ENCODE measurements at places on chromosomes 6 and 20.

GRCh38 chr6:7726416-7727085 lies 652 bp downstream of the BMP6 start:
- no peak for DNase-seq

DNA sequence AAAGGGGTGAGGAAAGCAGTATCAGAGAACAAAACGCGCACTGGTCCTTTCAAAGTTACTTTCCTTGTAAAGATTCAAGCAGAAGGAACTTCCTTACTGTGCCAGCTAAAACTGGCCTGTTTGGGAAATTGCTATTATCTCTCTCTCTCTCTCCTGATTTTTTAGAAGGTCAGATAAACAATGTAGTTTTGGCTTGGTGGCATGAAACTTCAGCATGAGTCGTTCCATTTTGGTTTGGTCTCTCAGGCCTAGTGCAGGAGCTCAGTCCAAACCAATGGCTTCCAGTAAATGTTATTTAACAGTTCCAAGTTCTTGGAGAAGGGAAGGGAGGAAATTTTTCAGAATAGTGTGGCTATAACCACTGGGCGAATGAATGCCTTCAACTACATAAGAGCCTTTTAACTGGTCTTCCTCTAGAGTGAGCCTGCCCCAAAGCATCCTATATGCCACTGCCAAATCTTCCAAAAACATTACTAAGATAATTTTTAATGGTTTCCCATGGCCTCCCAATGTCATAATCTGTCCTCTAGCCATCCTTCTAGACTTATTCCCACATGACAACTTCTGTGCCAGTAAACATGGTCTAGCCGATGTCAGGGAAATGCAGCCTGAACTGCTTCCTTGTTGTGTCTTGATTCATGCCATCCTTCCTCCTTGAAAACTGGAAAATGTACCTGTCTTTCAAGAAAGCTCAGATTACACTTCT lies 9.1 kb upstream of the SNX9 start:
- no peak for DNase-seq

GRCh38 chr6:124995645-124996325 lies 33.5 kb downstream of the RNF217 start:
- no peak for DNase-seq

GRCh38 chr6:28632326-28632851 lies 106.7 kb downstream of the GPX5 start:
- DNase-seq = no peak

DNA sequence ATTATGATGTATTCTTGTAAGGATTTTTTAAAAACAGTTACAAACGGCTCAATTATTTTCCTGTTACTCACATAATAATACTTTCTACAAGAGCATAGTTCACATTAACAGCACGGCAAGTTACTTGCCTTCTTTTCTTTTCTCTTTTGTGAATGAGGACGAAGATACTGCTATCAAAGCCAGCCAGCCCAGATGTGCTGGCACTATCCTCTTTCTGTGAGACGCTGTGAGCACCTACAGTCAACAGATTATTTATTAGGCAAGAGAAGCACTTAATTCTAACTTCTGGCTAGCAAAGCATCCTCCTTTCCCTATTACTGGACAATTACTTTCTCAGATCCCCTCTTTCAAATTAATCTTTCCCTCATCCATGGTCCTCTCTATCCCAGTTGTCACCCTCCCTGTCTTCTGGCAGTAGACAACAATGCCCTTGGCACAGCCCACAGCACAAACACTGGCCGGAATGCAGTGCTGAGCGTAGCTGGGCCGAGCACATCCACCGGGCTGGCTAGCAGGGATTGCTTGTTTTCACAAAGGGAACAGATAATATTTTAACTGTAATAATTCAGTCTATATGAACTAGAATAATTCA lies 262.1 kb downstream of the FOXC1 start:
- no peak for DNase-seq

DNA sequence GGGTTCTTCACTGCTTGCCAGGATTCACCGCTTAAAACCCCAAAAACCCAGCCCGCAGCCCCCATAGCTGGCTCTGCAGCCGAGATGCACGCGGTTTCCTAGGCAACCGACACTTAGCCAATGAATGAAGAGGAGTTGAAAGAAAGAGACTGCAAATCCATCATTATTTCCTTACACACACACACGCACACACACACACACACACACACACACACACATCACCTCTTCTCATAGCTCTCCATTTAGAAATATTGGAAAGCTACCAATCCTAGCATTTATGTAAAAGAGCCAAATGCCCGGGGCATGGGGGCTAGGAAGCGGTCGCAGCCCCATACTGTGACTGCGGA lies 3.4 kb upstream of the TUBB2B start:
- DNase-seq = no peak

DNA sequence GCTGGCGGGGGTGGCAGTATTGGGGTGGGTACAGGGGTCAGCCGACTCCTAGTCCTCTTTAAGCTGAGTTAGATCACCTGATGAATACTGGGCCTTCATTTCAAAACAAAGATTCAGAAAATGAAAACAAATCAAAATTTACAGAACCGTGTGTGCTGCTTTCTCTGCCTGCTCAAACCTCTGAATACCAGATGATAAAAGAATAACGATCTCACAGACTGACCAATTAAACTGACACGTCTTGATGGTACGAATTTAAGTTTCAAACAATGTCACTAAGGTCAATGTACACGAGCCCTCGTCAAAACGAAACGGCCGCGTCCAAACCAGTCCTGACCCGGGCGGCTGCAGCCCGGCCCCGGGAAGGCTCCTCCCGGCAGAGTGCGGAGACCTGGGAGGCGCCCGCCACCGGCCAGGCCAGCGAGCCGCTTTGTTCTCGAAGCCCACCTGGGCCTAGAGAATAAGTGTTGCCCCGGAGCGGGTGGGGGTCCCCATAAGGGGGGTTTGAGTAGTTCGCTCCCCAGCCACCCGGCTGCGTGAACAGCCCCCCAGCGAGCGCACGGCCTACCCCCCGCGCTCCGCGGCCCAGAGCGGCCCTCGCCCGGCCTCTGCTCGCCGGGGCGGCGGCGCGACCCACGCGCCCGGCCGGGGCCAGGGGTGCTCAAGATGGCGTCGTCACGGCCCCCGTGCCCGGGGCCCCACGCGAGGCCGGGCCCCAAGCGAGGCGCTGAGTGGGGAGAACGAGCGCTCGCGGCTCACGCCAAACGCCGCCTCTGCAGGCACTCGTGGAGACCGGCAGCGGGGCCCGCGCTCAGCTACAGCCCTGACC lies 728 bp downstream of the PSMA7 start:
- DNase-seq = peak; percentile 13

DNA sequence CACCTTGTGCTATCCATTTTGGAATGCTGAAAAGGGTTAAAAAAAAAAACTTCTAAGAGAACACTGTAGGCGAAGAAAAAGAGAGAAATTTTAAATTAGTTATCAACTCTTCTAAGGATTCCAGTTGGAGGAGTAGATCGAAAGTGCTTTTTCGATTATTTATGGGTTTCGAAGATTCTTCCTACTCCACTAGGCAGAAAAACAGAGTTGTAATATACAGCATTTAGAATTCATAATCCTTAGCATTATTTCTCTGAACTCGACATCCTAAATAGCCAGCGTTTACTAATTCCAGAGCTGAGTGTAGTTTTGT lies 817 bp upstream of the RNF217 start:
- DNase-seq = no peak

DNA sequence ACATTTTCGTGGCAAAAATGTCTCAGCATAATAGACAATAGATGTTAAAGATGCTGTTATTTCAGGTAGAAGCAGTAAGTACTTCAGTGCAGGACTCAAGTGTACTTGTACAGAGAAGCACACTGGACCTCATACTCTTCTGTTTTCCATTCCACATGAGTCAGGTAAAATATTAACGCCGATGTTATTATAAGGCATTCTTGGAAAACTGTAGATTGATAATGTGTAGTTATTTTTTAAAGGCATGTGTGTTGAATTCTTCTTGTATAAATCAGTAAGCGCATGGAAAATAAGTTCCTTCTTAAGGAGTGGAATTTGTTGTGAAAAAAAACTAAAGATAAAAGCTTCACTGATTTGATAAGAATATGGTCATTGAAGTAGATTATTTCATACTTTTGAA lies 45.8 kb downstream of the DOP1A start:
- DNase-seq = no peak

- DNase-seq = no peak
Observed at GRCh38 chr20:61694682-61695081, 371.0 kb downstream of the TAF4 start.

DNA sequence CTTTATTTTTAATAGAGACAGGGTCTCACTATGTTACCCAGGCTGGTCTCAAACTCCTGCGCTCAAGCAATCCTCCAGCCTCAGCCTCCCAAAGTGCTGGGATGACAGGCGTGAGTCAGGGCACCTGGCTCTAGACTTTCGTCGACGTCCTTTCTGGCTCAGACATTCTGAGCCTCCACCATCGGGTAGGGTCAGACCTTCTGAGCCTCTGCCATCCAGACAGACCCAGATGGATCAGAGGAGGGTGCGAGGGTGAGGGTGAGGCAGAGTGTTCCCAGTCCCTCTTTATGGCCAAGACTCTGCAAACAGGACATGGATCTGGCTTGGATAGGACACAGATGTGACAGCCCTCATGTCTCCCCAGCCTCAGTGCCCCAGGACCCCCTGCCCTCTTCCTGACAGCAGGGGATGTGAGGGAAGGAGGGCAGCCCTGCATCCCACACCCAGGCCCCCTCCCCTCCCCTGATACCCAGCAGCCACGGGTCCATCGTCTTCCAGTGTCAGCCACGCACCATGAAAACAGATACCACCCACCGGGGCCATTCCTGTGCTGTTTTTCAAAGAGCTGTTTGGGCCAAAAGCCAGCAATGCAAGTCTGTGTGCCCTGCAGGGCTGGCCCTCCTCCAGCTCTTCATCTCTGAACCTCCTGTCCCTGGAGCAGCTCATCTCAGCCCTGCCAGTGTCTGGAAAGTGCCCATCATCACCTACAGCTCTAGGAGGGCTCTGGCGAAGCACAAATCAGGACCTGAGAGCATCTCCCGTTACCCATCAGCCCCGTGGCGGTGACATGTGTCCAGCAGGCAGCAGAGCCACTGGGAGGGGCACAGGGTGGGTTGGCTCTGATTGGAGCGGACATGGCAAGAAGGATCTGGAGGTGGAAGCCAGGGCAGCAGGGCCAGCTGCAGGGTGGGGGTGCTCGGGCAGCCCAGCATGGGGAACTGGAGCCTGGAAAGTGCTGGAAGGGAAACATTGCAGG lies 208.4 kb downstream of the PREX1 start:
- DNase-seq = no peak

DNA sequence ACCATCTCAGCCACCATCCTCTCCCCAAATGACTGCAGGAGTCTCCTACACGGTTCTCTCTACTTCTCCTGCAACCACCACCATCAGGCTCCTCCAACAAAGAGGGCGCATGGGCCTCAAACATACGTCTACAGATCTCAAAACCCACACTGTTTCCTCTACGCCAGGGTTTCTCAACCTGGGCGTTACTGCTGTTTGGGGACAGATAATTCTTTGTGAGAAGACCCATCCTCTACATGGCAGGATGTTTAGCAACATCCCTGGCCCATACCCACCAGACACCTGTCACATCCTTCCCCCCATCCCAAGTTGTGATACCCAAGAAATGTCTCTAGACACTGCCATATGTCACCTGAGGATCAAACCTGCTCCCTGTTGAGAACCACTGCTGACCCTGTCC lies 45.0 kb downstream of the ELMO2 start:
- no peak for DNase-seq

DNA sequence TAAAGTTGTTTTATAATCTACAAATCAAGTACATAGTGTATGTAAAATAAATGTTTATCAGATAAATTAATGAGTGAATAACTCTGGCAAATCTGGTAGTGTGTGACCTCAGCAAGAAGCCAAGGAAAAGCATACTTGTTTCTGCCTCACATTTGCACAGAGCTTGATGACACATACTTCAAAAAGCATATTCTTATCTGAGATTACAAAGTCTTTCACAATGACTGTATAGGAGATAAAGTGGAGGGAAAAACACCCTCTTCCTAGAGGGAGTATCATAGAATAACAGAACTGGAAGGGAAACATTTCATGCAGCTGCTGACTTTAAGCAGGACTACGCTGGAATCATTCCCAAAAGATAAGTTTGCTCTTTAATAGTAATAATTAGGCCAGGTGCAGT lies 28.1 kb upstream of the AKAP7 start:
- no peak for DNase-seq

- DNase-seq = no peak
Observed at GRCh38 chr6:157586476-157587126, 205.6 kb downstream of the ZDHHC14 start.

DNA sequence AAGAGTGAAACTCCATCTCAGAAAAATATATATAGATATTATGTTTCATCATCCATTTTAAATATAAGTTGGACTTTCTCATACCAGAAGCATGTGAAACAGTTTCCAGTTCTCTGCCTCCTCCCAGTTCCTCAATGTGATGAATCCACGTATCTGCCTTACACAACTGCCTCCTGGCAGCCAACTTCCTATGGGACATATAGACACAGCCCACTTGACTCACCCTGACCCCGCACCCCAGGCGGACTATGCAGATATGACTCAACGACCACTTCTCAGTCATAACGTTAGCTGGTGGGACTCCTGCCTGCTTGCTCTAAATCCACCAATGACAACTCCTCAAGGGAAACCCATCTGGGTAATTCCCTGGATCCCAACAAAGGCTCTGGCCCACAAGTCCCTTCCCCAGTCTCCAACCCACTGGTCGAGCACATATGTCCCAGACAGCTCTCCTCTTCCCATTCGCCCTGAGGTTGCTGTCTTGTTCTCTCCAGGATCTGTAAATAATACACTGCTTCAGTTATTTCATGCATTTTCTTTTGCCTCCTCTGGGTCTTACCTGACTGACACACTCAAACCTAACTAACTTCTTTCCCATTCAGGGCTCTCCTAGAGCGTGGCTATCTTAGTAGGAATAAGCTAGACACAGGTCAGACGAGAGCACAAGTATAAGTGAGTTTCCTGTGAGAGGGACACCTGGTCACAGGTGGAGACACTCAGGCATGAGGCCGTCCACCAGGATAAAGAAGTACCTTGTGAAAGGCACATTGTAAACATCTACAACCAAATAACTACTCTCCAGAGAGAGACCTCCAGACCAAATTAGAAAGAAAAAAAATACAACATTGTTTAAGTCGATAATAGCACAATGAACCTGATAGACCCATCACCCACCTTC lies 548.5 kb downstream of the CD83 start:
- no peak for DNase-seq

DNA sequence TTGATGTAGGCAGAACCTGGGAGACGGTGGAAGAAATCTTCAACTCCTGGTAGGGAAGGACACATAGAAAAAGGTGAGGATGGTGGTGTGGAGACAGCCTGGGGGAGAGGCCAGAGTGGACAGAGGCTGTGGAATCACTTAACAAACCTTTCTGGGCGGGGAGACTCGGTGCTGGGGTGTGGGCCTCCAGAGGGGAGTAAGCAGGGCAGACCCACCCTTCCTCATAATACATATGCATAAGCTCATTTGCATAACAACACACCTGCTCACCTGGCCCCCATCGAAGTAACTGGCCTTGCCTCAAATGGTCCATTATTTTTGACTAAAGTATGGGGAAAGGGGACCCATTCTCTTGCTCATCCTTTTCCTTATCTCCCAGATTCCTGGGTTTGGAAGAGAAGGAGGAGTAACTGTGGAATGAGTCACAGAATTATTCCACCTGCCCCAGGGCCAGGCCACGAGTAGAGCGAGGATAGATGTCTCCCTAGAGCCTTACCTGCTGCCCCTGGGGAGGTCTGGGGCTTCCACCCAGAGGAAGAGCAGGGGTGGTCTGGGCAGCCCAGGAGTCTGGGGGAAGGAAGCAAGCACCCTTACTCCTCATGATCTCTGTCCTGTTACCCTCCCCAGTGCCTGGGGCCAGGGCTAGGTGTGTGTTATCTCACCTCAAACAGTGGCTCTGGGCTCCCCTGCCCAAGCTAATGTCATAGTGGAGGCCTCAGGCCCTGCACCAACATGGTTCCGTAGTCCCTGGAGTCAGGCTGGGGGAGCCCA lies 10.7 kb upstream of the VEGFA start:
- no peak for DNase-seq
